ENCODE measurements at places on chromosomes 7 and 10.
A peak's percentile ranks its signal among the peaks of the same experiment; 100 is the strongest.

GRCh38 chr7:36468370-36469101 is 78.9 kb downstream of the ANLN start:
- DNase-seq = no peak

- no peak for DNase-seq
Measured at GRCh38 chr10:5631936-5632335, 34.5 kb downstream of the ASB13 start.

DNA sequence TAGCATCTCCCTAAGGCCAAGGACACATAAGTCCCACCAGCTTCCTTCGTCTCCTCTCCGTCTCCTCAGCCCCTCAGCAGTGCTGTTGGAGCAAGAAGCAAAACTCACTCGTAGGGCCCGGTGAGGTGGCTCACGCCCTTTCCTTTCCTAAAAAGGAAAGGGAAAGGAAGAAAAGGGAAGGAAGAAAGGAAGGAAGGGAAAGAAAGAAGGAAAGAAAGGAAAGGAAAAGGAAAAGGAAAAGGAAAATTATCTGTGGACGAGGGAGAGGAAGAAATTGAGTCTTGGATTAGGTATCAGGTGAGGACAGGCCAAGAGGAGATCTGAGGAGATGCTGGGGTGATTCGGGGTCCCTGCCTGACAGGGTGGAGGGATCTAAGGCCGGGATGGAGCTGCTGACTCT is 3.1 kb upstream of the ZNF316 start:
- no peak for DNase-seq

DNA sequence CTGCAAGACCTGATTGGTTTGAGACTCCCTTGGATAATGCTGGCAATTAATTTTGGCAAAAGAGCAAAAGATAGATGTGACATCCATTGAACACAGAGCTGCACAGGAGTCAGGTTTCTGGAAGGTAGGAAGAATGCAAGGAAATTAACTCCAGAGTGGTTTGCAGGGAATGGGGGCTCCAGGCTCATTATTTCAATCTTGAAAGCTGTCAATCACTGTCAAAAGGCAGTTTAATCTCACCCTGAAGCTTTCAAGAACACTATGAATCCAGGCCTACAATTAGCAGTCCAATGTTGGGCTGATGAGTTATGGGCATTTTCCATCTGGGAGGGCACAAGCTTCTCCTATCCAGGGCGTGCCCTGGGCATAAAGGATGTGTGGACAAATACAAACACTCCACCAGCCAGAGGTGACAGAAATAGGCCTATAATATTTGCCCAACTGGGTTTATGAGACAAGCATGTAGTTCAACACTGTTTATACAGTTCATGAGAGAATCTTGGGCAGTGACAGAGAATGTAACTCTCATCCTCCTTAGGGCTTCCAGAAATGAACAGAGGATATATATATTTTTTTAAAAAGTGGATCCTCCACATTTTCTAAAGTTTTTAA is 80.5 kb downstream of the KCNMA1 start:
- no peak for DNase-seq

DNA sequence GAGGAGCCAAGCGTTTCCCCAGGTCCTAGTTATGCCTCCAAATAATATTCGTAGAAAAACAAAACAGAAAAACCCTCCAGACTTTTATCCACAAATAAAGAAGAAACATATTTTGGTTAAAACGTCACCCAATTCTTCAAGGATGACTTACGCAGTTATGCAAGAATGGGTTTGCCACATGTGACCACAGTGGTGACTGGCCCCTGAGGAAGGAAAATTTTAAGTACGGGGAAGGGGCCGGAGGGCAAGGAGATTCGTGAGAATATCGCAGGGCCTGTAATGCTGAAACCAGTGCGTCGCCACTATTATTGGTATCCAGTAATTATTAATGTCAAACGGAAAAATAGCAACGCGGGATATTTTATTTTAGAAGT is 537 bp upstream of the MRPS24 start:
- DNase-seq = peak; percentile 10

DNA sequence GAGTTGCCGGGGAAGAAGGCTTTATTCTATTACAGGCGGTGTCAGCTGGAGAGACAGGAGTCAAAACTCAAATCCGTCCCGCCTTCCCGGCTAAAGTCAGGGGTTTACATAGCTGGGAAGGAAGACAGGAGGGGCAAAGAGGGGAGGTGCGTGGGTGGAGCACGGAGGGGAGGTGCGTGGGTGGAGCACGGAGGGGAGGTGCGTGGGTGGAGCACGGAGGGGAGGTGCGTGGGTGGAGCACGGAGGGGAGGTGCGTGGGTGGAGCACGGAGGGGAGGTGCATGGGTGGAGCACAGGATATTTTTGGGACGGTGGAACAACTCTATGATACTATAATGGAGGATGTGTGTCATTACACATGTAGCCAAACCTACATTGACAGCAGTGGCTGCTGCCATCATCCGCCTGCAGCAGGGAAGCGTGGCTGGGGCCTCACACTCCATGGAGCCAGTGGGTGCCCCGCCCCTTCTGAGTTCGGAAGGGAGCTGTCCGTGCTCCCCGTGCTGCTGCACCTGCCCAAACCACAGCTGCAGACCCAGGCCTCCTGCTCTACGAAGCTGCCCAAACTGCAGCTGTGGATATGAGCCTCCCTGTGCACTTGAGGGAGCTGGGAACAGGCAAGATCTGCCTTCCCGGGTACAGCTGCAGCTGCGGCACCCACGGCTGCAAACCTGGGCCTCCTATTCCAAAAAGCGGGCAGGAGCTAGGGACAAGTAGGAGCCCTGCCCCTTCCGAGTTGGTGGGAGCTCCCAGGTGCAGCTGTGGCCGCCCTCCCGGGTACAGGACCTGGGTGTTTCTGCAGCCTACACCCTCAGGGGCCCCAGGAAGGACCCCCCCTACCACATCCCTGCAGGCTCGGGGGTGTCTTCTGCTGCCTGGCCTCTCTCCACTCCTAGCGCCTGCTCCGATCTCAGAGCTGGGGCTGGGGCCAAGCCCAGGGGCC is 119.4 kb downstream of the DYNC2I1 start:
- no peak for DNase-seq

- no peak for DNase-seq
Measured at GRCh38 chr7:35505066-35505465, 189.9 kb downstream of the HERPUD2 start.

GRCh38 chr7:93980744-93981479 is 23.2 kb downstream of the BET1 start:
- no peak for DNase-seq

DNA sequence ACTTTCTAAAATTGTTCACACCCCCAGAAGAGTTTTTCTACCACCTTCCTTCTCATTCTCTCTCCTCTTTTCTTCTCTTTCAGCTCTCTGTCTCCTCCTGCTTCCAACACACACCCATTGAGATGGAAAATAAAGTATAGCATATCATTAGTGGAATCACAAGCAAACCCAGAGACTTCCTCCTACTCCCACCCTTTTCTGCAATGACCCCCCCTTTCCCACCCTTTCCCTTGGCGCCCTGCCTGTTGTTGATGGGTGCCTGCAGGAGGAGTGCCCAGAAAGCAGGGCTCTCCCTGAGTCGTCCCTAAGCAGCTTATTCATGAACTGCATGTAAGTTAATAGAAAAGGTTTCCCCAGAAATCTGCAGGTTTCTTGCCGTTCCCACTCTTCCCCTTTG is 300.0 kb downstream of the PLXNA4 start:
- no peak for DNase-seq

DNA sequence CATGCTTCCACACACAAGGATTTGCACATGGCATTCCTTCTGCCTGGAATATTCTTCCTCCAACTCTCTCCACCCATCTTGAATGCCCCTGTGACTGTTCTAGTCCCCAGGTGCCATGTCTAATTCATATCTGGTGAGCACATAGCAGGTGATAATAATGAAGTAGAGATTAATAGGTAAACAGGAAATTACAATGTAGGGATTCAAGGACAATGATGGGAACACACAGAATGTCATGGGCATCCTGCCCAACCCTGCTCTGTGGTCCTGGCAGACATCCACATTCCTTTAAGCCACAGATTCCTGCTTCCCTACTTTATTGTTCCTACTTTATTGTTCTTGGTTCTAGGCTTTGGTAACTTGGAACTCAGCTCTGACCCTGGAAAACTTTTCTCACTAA is 115.8 kb downstream of the THSD7A start:
- DNase-seq = no peak

- DNase-seq = no peak
Measured at GRCh38 chr7:107668296-107668695, 7.7 kb downstream of the SLC26A4 start.

- no peak for DNase-seq
Measured at GRCh38 chr7:128876978-128877755, 14.5 kb downstream of the ATP6V1F start.

- DNase-seq = no peak
Measured at GRCh38 chr7:75531359-75531821, 39.3 kb downstream of the SPDYE5 start.

DNA sequence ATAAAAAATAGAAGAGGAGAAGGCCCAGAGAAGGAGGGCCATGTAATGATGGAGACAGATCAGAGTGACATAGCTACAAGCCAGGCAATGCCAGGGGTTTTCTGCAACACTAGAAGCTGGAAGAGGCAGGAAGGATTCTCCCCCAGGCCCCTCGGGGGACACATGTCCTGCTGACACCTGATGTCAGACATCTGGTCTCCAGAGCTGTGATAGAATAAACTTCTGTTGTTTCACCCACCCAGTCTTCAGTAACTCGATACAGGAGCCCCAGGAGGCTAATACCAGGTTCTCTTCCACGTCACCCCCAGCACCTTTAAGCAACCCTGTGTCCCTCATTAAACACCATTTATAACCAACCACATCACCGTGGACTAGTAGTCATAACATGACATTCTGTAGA is 94.9 kb downstream of the TMEM130 start:
- DNase-seq = no peak

Measured in stimulated activated CD4-positive, alpha-beta T cell treated with anti-CD3 and anti-CD28 coated beads, Interleukin-1b, Interleukin-23, amount 100 ng/mL, for 24 hours (primary cell).